ENCODE measurements at places on chromosomes 6 and 20.
A peak's percentile ranks its signal among the peaks of the same experiment; 100 is the strongest.

- DNase-seq: no peak
Measured at GRCh38 chr20:38633577-38634093, 32.0 kb downstream of the ARHGAP40 start.

GRCh38 chr6:53879608-53880007, 84.8 kb downstream of the LRRC1 start:
- DNase-seq: no peak

DNA sequence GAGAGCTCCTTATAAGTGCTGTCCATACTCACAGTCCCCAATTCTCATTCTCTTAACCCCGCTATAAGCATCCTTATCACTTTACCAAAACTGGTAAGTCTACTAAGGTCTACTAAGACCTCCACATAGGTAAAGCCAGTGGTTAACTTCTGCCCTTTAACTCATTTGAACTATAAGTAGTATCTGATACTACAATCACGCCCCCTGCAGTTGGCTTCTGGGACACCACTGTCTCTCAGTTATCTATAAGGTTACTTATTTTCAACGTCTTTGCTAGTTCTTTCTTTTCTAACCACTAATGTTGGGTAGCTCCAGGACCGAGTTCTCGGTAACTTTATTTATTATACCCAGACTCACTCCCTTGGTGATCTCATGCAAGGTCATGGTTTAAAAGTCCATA, 142.6 kb downstream of the ARHGAP18 start:
- no peak for DNase-seq

- DNase-seq: no peak
Measured at GRCh38 chr20:37912874-37913273, 9.9 kb downstream of the VSTM2L start.

- no peak for DNase-seq
Measured at GRCh38 chr20:42961771-42962170, 227.9 kb downstream of the PTPRT start.

DNA sequence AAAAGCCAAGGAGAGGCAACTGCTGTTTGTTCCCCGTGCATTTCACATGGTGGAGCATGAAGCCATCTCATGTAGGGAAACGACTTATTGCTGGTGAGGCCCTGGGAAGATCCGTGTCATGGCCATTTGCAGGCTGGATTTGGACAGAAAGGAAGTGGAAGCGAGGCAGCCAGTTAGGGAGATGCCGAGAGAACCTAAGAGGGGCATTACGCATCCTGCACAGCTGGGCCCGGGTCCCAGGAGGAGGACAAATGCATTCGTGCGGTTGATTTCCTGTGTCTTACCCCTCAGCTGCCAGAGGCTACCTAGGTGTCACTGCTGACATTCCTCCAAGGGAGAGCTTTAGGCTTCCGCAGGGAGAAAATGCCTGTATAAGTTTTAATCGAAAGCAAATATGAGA, 316.2 kb upstream of the CDYL start:
- no peak for DNase-seq

GRCh38 chr20:35523298-35523888, 6.1 kb downstream of the C20orf173 start:
- DNase-seq: no peak

DNA sequence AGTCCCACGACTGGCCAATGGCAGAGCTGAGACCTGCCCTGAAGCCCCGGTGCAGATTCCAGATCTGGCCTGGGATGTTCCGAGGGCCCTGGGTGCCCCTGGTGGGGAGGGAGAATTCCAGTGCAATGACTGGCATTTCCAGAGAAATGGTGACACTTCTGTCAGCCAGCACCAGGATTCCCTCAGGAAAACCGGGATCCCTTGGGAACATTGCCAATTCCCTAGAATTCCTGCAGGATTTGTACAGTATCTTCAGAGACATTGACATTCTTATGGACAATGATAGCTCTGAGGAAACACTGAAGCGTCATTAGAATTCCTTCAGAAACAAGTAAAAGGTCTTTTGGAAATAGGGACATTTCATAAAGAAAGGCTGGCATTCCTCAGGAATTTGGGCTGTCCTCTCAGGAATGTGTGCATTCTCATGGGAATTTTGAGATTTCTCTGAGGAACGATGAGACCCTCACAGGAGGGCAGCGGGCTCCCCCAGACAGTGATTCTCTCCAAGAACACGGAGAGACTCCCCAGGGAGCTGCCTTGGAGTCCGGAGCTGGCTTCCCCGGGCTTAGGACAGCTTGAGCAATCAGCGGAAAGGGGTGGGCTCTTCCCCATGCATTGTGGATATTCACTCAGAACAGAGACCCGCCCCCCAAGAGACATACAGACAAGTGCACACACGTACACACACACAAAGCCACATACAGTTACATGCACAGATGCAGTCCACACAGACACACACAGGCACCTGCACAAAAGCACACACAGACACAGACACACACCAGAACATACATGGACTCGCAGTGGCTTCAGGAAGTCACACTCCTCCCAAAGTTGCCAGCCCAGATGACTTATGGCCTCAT, 35.2 kb upstream of the BPIFA2 start:
- no peak for DNase-seq

- no peak for DNase-seq
Measured at GRCh38 chr6:9593554-9593953, 821.3 kb downstream of the TFAP2A start.

GRCh38 chr6:142401838-142402237, 100.0 kb downstream of the ADGRG6 start:
- no peak for DNase-seq

- no peak for DNase-seq
Measured at GRCh38 chr6:139982195-139982594, 607.7 kb upstream of the CITED2 start.

DNA sequence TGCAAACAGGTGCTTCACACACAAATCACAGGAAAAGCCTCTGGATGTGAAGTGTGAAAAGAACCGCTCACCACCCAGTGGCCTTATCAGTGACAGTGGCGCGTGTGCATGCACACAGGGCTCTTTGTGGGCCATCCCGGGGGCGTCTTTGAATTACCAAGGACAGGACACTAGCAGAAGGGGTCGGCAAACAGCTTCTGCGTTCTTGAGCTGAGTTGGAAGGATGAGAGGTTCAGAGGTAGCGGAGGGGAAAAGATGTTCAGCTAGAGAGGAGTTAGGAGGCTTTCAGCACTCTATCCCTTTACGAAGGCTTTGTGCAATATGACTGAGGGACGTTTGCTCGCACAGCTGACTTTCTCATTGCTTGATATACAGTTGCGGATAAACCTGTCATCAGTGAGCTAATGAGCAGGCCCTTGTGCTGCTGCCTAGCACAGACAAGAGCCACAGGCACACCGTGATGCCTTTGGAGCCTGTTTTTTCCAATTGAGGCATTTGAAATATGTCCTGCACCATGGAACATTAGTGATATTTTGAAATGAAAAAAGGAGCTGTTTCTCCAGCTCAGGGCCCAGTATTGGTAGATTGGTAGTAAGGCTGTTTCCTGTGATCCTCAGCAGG, 83.1 kb downstream of the IYD start:
- DNase-seq: no peak

GRCh38 chr20:56453352-56453751, 15.1 kb upstream of the RTF2 start:
- DNase-seq: no peak

DNA sequence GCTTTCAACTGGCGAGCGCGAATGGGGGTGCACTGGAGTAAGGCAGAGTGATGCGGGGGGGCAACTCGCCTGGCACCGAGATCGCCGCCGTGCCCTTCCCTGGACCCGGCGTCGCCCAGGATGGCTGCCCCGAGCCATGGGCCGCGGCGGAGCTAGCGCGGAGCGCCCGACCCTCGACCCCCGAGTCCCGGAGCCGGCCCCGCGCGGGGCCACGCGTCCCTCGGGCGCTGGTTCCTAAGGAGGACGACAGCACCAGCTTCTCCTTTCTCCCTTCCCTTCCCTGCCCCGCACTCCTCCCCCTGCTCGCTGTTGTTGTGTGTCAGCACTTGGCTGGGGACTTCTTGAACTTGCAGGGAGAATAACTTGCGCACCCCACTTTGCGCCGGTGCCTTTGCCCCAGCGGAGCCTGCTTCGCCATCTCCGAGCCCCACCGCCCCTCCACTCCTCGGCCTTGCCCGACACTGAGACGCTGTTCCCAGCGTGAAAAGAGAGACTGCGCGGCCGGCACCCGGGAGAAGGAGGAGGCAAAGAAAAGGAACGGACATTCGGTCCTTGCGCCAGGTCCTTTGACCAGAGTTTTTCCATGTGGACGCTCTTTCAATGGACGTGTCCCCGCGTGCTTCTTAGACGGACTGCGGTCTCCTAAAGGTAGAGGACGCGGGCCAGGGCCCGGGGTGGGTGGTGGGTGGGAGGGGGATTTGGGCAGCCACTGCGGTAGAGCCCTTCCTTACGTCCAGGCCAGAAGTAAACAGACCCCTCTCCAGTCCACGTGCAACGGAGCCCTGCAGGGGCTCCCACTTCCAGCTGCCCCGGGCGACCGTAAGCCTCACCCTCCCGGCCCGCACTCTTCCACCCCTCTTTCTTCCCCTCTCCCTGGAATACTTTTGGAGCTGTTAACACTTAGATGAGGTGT, 998 bp downstream of the BMP2 start:
- no peak for DNase-seq

- no peak for DNase-seq
Measured at GRCh38 chr6:4192173-4192572, 56.8 kb upstream of the ECI2 start.

DNA sequence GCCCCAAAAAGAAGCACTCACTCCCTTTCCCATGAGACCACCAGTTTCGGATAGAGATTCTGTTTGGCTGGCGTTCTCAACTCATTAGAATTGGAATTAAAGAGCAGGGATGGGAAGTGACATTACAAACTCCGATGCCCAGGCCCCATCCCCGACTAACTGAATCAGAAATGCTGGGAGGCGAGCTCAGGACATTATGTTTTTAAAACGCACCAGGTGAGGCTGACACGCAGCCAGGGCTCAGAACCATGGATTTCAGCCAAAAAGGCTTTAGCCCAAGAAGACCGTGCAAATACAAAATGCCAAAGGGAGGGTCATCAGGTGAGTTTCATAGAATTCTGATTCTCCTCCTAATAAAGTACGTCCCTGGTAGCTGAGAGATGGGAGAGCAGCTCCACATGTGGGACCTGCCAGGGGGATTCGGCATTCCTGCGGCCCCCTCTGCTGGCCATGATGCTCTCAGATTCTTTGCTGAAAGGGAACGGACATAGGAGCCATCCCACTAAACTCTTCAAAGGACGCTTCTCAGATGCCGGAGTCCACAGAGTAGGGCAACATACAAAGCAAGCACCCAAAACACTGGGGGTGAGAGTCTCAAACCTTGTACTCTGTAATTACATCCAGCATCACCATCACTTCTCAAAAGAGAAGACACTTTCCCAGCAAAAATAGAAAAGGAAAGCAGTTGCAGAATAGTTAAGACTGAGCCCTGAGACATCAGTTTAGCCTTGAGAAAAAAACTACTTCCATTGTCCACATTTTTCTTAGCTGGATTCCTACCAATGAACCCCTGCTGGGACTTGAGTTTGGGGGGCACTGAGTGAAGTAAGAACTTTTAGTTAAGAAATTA, 205.2 kb downstream of the BMP7 start:
- DNase-seq: no peak

- no peak for DNase-seq
Measured at GRCh38 chr20:52179331-52180179, 12.0 kb downstream of the ZFP64 start.

GRCh38 chr20:16671753-16672152, 58.1 kb upstream of the SNRPB2 start:
- DNase-seq: no peak

- peak; percentile 30 for DNase-seq
Measured at GRCh38 chr6:45923831-45924391, 91.7 kb downstream of the CLIC5 start.

DNA sequence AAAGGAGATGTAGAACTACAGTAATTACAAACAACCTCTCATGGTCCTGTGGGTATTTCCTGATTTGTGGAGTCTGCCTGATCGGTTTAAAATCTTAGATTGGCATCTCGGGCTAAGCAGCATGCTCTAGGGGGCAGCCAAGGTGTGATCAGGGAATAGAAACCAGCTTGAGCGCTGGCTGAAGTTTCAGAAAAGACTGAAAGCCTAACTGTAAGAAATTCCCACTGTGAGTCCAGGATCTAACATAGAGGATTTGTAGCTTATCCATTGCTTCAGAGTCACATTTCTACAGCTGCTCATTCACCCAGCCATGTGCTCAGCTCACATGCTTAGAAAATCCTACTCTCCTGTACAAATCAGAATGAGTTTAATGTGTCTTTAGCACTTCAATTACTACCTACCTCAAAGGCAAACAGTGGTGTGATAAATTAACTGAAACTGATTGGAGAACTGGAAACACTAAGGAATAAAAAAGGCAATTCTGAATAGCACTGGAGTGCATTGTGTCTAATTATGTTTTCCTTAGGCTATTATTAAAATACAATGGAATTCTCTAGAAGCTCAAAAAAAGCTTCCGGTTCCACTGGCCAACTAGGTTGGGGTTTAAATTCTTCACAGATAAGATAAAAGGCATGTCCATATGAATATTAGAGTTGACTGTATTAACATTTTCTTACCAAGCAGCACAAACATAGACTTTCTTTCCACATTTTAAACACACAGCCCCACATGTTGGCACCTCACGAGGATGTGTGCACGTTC, 73.8 kb upstream of the MPC1 start:
- DNase-seq: no peak

DNA sequence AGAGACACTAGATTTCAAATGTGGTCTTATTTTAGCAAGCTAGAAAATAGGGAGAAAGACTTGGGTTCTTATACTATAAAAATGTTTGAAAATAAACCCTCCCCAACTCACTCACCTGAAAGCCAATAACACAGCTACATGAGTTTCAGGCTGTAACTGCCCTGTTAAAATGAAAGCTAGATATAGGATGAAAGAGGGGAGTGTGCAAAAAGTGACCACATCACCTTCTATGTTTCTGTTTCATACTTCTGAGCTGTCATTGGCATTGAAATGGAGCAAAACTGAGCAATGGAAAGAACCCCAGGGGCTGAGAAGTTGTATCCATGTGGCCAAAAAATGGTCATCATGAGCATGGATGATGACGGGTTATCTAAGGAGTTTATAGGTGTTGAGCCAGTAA, 148.1 kb upstream of the TENT5A start:
- no peak for DNase-seq

- no peak for DNase-seq
Measured at GRCh38 chr6:126308362-126308761, 31.6 kb upstream of the CENPW start.

GRCh38 chr20:14307956-14308355, 29.5 kb downstream of the FLRT3 start:
- no peak for DNase-seq

DNA sequence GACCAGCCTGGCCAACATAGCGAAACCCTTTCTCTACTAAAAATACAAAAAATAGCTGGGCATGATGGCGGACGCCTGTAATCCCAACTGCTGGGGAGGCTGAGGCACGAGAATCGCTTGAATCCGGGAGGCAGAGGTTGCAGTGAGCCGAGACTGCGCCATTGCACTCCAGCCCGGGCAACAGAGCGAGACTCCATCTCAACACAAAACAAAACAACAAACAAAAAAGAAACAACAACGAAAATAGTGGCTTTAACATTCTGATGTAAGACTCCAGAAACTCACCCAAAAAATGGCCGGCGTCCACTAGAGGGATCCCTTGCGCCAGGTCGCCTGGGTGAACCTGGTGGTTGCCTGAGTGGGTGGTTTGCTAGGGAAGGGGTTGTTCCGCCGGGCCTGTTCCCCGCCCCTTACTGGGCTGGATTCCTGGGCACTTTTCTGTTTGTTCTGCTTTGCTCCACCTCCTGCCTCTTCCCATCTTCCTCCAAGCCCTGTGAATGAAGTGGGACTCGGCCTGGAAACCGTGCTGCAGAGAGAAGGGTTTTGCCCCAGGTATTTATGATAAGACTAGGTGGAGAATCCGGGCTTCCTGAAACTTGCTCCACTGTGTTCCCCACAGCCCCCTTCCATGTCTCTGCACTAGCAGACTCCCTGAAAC, 1.5 kb downstream of the PABPC1L start:
- no peak for DNase-seq

- DNase-seq: no peak
Measured at GRCh38 chr20:59802018-59802417, 131.4 kb downstream of the SYCP2 start.

Data from amniotic stem cell (primary cell).